Amygdala (tissue), 56 donors: ENCODE measurements at places on chromosomes 2 and 18.

- DNase-seq = no peak
These were observed 3.0 kb downstream of the MEIS1 start for GRCh38 chr2:66437691-66438497.

GRCh38 chr18:61589724-61590065 lies 256.5 kb downstream of the CDH20 start:
- no peak for DNase-seq

DNA sequence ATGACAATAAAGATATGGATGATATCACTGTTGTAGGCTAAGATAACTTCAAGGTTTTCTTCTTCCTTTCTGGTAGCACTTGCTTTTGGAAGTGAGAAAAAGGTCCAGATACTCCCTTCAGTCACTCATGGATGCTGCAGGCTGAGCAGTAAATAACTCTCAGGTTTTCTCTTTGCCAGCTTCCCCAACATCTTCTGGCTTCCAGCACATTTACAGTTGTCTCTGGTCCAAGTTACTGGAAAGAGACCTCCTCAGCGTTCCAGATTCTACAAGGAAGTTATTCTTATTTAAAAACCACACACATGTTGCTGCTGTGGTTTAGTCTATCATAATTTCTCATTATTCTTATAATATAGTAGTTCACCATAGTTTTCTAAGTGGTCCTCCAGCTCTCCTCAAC lies 383.4 kb downstream of the PLCL1 start:
- DNase-seq = no peak

- DNase-seq = peak; percentile 53
These were observed 216.4 kb upstream of the MYT1L start for GRCh38 chr2:2547451-2547850.

DNA sequence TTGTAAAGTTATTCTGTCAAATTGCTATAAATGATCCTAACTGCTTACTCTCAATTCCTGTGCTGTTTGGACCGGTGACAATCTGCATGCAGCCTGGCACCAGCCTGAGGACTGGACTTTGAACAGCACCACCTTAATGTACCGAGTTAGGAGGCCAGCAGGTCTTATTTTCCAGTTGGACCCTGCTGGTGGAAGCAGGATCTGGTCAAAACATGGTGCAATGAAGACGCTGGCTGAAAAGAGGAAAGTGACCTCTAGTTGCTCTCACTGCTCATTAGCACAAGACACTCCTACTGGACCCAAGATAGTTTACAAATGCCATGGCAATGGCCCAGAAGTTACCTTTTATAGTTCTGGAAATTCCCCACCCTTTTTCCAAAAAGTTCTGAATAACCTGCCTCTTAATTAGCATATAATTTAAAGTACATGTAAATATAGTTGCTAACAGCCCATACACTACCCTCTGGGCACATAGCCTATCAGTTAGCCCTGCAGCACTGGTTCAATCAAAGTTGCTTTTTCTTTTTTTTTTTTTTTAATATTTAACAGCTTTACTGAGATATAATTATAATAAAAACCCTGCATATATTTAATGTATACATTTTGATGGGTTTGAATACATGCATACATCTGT lies 35.8 kb downstream of the RBKS start:
- no peak for DNase-seq

GRCh38 chr2:212021947-212022346 lies 516.7 kb downstream of the ERBB4 start:
- no peak for DNase-seq

DNA sequence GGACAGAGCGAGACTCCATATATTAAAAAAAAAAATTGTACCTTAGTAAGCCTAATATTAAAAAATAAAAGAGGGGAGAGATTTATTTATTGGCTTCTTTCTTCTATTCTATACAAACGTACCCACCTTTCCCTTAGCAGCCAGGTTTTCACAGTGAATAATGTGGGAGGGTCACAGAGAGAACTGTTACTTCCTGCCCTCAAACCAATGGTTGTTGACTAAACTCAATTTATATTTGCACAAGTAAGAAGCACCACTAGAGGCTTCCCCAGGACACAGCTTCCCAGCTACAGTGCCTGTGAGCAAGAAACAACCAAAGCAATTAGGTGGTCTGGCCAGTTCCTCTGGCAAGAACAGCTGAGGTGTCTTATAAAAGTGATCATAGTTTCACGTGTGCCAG lies 28.9 kb upstream of the GALR1 start:
- no peak for DNase-seq

DNA sequence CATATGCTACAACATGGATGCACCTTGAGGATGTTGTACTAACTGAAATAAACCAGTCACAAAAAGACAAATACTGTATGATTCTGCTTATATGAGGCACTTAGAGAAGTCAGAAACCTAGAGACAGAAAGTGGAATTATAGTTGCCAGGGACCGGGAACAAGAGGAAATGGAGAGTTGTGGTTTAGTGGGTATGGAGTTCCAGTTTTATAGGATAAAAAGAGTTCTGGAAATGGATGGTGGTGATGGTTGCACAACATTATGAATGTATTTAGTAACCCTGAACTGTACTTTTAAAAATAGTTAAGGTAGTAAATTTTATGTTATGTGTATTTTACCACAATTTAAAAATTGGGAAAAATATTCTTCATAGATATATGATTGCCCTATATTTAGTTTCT lies 97.7 kb downstream of the DPP4 start:
- no peak for DNase-seq

DNA sequence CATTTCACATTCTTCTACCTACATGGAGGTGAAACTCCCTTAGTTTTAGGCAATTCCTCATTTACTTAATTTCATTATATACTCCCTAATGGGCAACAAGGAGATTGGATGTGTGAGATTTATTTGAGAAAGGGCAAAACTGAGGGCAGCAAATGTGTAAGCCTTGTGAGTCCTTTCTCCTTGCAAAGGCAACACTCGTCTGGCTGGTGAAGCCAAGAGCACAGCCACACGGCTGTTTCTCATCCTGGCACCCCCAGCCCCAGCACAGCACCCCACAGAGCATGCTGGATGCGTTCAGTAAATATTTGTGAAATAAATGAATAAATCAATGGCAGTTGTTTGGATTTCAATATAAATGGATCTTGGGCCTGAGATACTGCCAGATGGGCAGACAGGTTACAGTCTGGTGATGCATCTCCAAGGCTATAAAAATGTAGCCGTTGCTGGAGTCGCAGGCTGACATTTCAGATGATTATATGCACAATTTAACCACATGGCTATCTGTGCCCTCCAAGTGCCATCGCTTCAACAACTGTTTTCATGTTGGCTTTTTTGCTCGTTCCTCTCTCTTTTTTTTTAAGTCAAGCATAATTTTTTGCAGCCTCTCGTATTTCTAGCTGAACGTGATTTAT lies 154.1 kb upstream of the REV1 start:
- DNase-seq = no peak

GRCh38 chr2:239711911-239712570 lies 311.2 kb upstream of the HDAC4 start:
- no peak for DNase-seq

GRCh38 chr2:232927793-232928550 lies 57.9 kb downstream of the SNORC start:
- no peak for DNase-seq

DNA sequence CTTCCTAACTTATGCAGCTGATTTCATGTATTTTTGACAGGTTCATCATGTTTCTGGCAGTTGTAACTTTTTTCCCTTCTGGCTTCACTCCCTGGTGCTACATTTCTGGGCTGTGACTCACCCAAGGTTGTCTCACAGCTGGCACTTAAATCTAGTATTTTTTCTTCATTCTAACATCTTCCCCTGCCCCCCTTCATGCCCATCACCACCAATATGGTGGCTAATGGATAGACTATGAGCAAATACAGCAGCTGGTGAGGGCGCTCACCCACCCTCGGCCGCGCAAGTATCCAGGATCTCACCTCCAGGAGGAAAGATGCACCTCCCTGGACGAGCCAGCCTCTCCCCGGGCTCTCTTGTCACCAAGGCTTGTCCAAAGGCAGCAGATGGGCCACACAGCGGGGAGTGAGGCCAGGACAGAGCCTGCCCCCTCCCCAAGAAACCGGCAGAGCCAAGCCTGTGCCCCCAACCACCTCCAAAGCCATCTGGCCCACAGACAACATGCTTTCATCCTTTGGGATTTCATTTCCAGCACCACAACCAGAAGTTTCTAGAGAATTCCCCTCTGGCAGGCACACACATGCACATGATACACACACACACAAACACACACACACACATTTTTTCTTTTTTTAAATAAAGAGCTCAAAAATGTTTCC lies 39.1 kb downstream of the ATOH8 start:
- DNase-seq = no peak

DNA sequence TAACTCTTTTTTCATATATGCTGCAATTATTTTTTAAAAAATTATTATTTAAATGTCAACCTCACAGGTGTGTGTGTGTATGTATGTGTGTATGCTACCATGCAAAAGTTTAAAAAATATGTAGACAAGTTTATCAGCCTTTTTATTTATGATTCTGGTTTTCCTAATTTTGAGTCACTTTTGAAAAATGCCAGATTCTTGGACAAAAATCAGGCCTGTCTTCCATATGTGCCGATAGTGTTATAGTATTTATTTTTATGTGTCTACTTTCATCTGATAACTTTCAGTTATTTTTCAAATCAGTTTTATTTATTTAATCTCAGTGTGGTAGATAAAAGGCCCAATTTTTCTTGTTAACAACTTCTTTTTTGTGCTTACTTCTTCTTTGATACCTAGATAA lies 176.2 kb downstream of the RDH14 start:
- no peak for DNase-seq
